HS-27A (cell line): ENCODE measurements at places on chromosomes 7 and 10.

- no peak for DNase-seq
Measured at GRCh38 chr7:143967398-143967797, 12.8 kb downstream of the OR2F1 start.

DNA sequence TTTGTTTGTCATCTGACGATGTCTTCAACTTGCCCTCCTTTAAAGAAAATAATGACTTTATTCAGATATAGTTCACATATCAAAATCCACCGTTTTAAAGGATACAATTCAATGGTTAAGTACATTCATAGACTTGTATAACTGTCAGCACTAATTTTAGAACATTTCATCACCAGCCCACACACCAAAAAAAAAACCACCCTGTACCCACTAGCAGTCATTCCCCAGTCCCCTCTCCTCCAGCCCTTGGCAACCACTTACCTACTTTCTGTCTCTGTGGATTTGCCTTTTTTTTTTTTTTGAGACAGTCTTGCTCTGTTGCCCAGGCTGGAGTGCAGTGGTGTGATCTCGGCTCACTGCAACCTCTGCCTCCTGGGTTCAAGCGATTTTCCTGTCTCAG, 5.3 kb upstream of the HILPDA start:
- no peak for DNase-seq

GRCh38 chr10:131850383-131850870, 50.4 kb upstream of the PPP2R2D start:
- no peak for DNase-seq

GRCh38 chr10:11414314-11415038, 197.0 kb downstream of the USP6NL start:
- DNase-seq, result no peak

DNA sequence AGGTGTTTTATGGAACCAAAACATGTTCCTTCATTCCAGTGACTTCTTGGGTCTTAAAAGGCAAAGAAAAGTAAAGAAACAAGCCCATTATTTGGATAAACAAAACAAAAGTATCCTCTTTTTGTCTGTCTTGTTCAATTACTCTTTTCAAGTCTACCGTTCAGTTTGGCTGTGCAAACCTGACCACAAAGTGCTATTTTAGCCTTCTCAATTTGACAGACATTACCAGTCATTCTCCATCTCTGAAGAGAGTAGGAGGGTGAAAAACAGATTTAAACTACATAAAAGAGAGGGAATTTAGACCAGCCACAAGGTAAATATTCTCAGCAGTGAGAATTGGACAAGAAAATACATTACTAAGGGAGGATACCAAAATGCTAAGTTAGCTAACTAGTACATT, 145.2 kb downstream of the GRM3 start:
- DNase-seq, result no peak

DNA sequence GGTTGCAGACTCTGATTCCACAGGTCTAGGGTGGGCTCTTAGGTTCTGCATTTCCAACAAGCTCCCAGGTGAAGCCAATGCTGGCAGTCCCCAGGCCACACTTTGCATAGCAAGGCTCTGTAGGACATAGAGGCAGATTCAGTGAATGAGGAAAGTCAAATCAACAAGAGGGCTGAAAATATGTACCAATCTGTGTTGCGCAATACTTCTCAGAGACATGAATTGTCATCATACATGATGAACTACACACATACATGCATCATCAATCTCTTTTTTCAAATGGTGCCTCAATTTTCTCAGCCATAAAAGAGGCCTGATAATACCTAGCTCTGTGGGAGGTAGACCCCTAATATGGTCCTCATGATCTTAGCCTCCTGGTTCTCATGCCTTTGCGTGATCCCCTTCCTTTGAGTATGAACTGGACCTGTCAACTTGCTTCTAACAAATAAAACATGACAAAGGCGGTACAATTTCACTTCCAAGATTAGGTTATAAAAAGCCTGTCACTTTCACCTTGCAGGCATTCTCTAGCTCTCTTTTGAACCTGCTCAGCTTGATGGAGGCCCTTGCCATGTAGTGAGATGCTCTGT, 49.0 kb downstream of the PIK3CG start:
- DNase-seq, result no peak

DNA sequence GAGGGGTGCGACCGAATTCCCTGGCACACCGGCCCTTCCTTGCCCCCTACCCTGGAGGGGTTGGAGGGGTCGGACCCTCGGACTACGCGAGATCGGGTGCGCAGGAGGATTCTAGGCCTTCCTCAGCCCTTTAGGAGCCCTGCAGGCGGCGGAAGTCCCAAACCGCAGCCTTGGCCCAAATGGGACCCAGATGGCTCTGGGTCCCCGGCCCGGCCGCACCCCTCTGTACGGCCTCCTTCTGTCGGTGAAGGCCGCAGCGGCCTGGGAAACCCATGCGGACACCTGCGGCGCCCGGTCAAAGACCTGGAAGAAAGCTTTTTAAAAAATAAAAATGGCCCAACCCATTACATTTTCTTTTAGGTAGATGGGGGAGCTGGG, 2.4 kb upstream of the VAX1 start:
- no peak for DNase-seq

- DNase-seq, result no peak
Measured at GRCh38 chr7:140084142-140084655, 21.4 kb upstream of the PARP12 start.

GRCh38 chr7:12741951-12742575, 54.6 kb downstream of the ARL4A start:
- DNase-seq, result no peak

DNA sequence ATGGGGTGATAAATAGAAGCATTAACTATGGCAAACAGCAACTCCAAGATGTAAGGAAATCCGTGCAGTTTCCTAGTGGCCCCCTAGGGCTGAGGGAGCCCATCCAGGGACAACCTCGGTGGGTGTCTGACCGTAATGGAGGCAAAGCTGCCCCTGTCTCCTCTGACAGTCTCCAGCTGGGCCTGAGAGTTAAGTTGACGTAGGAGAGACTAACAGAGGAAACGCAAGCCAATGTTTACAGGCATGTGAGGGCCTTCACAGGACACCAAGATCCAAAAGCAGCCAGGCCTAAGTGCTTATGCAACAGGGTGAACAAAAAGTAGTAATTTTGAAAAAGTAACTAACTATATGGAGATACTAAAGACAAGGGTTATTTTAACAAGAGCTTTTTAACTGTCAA, 330.0 kb upstream of the C7orf33 start:
- DNase-seq, result no peak

DNA sequence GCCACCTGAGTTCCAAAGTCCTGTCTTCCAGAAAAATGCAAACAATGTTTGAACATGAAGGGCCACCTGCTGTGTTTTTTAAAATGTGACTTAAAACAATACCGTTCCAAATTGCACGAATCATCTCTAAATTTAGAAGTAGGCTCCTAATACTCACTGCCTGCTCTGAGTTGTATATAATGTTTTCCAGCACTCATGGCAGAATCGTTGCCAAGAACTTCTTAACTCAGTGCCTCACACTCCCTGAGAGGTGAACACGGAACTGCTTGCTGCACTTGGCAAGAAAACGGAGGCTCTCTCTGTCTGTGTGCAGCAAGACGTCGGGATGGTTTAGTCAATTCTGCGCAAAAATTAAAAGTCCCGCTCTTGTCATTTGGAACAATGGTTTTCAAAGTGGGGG, 757.3 kb upstream of the AUTS2 start:
- no peak for DNase-seq

GRCh38 chr7:1981878-1982230, 250.9 kb downstream of the MAD1L1 start:
- DNase-seq, result no peak

- no peak for DNase-seq
Measured at GRCh38 chr7:95199779-95200558, 124.4 kb downstream of the PON1 start.

DNA sequence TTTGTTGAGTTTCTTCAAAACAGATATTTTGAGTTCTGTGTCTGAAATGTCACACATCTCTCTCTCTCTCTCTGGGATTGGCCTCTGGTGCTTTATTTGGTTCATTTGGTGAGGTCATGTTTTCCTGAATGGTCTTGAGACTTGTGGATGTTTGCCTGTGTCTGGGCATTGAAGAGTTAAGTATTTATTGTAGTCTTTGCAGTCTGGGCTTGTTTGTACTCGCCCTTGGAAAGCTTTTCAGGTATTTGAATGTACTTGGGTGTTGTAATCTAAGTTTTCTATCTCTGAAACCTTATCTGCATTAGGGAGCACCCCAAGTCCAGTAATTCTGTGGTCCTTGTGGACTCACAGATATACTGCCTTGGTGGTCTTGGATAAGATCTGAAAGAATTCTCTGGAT, 106.7 kb upstream of the PRSS58 start:
- no peak for DNase-seq

DNA sequence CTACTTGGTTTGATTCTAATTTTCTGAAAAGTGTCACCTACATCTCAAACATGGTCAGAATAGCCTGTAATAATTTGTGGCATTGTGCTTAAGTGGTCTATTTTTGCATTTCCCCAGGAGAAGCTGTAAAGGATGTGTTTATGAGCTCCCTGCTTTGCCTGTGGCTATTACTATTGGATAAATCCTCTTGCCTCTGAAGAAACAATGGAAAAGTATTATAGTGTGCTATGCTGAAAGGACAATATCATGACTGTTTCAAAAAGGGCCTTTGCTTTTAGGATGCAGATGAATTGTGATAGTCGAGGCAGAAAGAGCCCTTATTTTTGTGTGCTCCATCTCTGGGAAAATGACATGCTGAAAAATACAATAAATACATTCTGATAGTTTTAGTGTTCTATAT, 94.1 kb upstream of the ARMC3 start:
- no peak for DNase-seq

- peak; percentile 1 for DNase-seq
Measured at GRCh38 chr7:29748286-29749099, 57.8 kb upstream of the WIPF3 start.

GRCh38 chr7:116557901-116558300, 33.1 kb downstream of the CAV1 start:
- DNase-seq, result no peak

GRCh38 chr7:75813084-75813483, 522 bp downstream of the CCL24 start:
- DNase-seq, result no peak

- peak; percentile 66 for DNase-seq
Measured at GRCh38 chr7:73999664-74000435, 28.1 kb upstream of the ELN start.
